T47D (cell line): ENCODE measurements at places on chromosomes 13 and 19.

GRCh38 chr19:18269070-18269723, 5.1 kb downstream of the IQCN start:
- DNase-seq: no peak

DNA sequence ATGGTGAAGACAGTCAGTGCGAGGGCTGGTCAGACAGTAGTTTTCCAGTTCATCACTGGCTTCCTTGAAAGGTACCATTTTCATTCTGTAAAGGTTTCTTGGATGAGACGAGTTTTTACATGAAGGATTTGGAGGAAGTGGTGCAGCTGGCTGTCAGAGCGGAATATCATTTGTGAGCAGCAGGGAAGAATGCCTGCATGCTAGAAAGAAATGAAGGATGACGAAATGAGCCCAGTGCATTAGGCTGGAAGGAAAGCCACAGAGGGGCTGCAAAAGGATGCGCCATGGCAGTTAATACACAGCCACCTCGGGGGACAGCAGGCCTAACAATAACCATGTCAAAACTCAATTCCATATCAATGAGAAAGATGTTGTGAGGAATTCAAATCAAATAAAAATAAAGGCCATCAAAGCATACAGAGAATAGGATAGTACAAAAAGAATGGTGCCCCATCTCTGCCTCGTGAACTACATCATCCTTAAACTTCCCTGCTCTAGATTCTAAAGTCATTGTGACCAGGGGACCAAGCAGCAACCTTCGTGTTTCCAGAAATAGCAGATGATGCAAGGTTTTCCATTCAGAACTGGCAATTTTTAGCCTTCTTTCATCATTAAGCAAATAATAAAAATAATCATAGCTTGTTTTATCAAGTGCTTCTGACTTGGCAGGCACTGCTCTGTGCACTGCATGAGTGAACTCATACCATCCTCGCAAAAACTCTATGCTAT, 504.2 kb downstream of the RFC3 start:
- no peak for DNase-seq

DNA sequence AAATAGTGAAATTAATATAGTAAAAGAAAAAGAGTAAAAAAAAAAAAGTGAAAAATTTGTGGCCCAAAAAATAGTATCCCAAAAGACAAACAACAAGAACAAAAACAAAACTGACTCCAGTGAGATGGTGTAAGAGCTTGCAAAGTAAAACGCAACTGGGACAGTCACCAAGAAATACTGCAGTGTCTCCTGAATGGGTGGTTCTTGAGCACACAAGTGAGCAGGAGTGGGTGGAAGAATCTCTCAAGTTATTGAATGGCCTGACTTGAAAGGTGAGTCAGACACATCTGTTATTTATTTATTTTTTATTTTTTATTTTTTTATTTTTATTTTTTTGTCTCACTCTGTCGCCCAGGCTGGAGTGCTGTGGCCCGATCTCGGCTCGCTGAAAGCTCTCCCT, 1.9 kb downstream of the ZNF493 start:
- DNase-seq: no peak

- DNase-seq: no peak
Observed at GRCh38 chr13:113052206-113052605, 53.4 kb upstream of the F7 start.

- no peak for DNase-seq
Observed at GRCh38 chr19:34794066-34794960, 21.3 kb upstream of the ZNF599 start.

- DNase-seq: no peak
Observed at GRCh38 chr19:42155796-42156195, 23.6 kb upstream of the POU2F2 start.

DNA sequence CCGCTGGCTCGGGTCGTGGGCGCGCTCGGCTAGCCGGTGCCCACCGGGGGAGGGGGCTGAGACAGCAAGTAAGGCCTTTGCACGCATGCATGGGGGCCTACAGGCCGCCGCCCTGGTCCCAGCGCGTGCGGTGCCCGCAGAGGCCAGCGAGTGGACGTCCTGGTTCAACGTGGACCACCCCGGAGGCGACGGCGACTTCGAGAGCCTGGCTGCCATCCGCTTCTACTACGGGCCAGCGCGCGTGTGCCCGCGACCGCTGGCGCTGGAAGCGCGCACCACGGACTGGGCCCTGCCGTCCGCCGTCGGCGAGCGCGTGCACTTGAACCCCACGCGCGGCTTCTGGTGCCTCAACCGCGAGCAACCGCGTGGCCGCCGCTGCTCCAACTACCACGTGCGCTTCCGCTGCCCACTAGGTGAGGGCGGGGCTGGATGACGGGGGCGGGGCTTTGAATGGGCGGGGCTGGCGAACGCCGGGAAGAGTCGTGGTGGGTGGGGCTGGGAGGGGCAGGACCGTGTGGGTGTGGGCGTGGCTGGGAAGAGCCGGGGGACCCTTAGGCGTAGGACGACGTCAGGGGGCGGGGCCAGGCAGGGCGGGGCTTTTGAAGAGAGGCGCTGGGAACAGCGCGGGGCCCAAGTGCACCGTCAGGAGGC, 2.1 kb downstream of the CILP2 start:
- peak; percentile 58 for DNase-seq

DNA sequence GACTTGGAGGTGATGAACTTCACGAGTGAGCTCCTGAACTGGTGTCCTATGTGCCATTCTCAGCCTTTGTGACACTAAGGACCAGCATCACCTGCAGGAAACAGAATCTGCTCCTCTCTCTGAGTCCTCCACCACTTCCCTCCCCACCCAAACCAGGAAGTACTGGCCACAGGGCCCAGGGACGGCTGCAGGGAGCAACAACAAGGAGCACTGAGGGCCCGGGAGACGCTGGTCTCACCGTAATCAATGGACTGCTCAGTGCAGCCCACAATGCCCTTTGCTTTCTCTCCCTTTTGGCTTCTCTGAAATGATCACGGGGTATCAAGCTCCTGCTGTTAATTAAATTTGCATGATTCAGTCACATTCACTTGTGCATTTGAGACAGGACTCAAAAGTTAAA, 18.6 kb downstream of the PEPD start:
- no peak for DNase-seq

GRCh38 chr13:108376308-108376707, 106.8 kb downstream of the TNFSF13B start:
- DNase-seq: no peak

GRCh38 chr19:5908773-5909442, 4.2 kb downstream of the VMAC start:
- no peak for DNase-seq

- no peak for DNase-seq
Observed at GRCh38 chr13:21511849-21512248, 52.7 kb upstream of the ZDHHC20 start.

DNA sequence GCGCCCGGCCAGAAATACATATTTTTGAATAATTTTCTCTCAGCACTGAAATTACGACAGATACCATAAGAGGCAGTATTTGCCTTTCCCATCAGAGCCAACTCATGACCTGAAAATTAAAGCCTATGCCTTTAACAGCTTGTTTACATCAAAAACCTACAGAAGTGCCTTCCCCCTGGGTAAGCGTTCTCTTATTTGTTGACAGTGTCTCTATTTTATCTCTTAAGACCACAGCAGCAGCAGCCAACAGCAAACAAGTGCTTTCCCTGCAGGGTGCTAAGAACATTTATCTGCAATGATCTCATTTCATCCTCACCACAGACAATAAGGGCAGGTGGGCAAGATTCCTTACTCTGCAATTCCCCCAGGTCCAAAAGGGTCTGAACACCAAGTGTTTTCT, 6.0 kb downstream of the AKAP8L start:
- no peak for DNase-seq

GRCh38 chr13:39655569-39656324, at the start of gene COG6:
Gene COG6 (plus strand): TSS chr13:39655662. CDS start chr13:39655727, 65 bp downstream.
- DNase-seq: peak; percentile 85

GRCh38 chr13:40190641-40191100, 475.8 kb downstream of the FOXO1 start:
- no peak for DNase-seq

DNA sequence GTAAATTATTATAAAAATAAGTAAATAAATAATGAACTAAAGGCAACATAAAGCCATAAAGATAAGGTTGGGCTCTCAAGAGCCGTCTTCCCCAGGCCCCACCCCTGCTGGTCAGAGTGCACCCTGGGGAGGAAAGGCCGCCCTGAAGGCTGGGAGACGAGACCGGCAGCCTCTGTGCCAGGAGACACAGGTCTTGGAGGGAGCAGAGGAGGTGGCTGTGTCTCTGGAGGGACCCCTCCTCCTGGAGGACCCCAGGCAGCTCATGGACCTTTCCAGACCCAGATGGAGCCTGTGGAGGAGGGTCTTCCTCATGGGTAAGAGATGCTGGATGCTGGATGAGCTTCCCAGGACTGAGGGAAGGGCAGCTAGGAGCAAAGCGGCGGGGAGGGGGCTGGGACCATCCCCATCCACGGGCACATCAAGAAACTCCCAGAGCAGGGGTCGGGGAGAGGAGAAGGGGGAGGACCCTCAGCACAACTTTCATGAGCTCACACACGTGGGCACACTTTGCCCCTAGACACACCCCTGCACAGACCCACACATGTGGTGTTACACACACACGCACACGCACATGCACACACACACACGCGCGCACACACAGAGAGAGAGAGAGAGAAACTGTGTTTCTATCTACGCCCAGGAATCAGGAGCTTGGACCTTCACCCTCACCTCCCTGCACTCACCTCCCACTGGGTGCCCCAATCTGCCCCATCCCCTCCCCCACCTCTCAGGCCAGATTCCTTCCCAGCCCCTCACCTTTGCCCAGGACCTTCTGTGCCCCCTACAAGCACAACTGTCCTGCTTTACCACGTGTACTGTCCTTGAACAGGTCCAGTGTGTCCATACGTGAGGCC, at the start of gene CEACAM18:
TSS of gene CEACAM18 (plus strand) at position 159 of the 854 bp plus-strand sequence.
- no peak for DNase-seq
